ENCODE measurements at places on chromosomes 6 and 20. TPM values are rescaled to one million over a fixed set of nuclear protein-coding genes. Genes with fewer than 3 reads are reported as not detected.

Gene CPNE5
- polyA plus RNA-seq: 125 TPM

Gene STX11
- polyA plus RNA-seq: 14.6 TPM

Gene CFB
- not detected for polyA plus RNA-seq

GRCh38 chr6:127865108-127865507, 35.8 kb downstream of the THEMIS start:
- H3K36me3 ChIP-seq: no peaks in the 10 kb centered on the region
- DNase-seq: no peak
- H3K4me1 ChIP-seq: no peaks in the 10 kb centered on the region
- H3K27me3 ChIP-seq: no peaks in the 10 kb centered on the region

DNA sequence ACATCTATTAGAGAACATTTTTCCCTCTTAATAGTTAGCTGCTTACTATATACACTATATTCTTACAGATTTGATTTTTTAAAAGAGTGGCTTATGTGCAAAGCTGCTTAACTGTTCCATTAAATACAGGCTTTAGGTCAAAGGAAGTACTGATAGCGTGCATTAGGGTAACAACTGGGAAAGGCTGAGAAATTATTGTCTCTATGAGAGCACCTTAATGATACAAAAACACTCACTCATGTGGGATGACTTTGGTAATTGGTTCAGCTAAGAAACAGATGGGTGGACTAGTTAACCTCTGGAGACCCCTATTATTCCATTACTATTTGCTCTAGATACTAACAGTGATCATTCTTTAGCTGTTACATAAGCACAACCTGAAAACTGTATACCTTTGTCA, 4.0 kb downstream of the DCDC2 start:
- H3K27ac ChIP-seq: no peak overlapping the region
- H3K4me3 ChIP-seq: no peak overlapping the region
- no peaks in the 10 kb centered on the region for H3K36me3 ChIP-seq
- peaks cover 13% of the 10 kb centered on the region for H3K4me1 ChIP-seq

DNA sequence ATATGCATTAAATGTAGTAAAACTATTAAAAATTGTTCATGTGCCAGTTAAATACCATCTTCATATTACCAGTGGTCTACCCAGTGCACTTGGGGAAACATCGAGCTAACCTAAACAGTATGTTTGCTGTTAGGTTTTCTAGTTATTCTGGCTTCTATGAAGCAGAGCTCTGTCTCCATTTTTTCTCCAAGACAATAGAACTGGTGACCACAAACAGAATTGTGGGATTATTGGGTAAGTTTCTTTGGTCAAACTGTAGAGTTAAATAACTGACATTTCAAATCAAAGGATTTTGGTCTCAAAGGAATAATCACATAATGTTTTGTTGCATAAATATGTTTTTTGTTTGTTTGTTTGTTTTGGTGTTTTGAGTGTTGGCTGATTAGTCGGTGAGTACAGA, 40.5 kb upstream of the EDN3 start:
- DNase-seq: no peak
- H3K4me1 ChIP-seq: peaks cover 10% of the 10 kb centered on the region
- no peak overlapping the region for H3K4me3 ChIP-seq
- no peak overlapping the region for H3K27ac ChIP-seq
- H3K36me3 ChIP-seq: no peaks in the 10 kb centered on the region
- no peaks in the 10 kb centered on the region for H3K27me3 ChIP-seq
